ENCODE measurements at places on chromosomes 5 and 9.

- DNase-seq, result no peak
Measured at GRCh38 chr5:142306077-142306502, 18.7 kb downstream of the SPRY4 start.

DNA sequence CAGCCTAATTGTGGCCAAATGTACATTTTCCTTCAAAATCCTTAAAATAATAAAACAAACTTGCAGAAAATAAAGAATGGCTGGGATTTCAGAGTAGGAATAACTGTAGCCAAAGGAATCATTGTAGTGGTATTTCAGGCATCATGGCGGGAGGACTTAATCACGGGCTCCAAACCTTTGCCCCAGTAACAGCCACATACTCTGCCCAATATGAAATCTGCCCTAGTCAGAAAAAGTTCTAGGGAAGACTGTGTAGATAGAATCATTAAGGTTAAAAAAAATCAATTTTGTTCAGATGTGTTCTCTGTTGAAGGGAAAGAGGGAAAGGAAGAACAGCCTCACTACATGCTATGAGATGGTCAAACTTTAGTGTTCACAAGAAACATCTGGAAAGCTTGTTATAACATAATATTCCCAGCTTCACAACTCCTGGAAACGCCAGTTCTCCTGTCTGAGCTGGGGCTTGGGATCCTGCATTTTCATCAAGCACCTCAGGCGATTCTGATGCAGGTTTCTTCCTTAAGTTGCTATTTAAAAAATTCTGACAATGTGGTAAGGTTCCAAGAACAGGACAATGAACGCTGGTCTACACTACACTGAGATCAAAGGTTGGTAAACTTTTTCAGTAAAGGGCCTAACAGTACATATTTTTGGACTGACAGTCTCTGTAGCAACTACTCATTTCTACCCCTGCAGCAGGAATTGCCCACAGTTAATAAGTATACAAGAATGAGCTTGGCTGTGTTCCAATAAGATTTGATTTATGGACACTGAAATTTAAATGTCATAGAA lies 87.9 kb downstream of the CEMIP2 start:
- no peak for DNase-seq

DNA sequence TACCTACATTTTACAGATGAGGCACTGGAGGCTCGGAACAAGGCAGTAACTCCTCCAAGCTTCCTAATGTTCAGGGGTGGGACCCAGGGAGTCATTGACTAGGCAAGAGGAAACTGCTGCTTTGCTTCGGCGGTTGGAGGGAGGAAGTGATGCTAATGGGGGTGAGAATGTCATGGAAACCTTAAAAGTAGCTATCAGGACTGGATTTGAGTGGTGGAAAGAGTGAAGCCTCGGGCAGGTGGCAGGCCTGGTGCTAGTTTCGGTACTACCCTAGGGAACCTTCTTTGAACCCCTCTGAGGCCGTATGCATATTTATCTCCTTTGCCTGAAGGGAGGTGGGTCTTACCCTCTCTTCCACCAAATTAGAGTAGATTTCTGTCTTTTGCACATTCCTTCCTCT lies 1.6 kb downstream of the BSPRY start:
- DNase-seq, result no peak

- no peak for DNase-seq
Measured at GRCh38 chr5:15719784-15720183, 219.8 kb downstream of the FBXL7 start.
